AG04449 (cell line): ENCODE measurements at places on chromosomes 16 and 17.

GRCh38 chr17:65656390-65657250 is 95.2 kb upstream of the AXIN2 start:
- no peak for DNase-seq

- no peak for DNase-seq
These were observed 143.9 kb upstream of the HS3ST2 start for GRCh38 chr16:22670044-22670536.

- DNase-seq, result no peak
These were observed 23.0 kb downstream of the SKAP1 start for GRCh38 chr17:48406936-48407567.

DNA sequence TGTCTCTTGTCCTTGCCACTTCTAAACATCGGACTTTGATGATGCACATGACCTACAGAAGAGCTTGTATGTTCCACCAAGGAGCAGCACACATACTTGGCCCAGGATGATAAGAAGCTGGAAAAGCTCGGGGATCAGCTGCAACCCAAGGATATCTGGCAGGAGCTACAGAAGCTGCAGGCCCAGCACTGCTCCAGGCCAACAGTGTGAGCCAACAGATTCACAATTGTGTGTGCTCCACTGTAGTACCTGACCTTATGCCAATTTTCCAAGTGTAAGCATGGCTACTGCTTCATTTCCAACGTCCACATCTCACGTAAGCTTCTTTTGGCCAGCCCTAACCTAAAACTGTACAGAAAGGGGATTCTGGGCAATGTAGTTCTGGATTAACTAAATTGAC is 83.4 kb downstream of the COX10 start:
- no peak for DNase-seq

GRCh38 chr17:77492446-77493237 is 351.9 kb downstream of the SEC14L1 start:
- no peak for DNase-seq

DNA sequence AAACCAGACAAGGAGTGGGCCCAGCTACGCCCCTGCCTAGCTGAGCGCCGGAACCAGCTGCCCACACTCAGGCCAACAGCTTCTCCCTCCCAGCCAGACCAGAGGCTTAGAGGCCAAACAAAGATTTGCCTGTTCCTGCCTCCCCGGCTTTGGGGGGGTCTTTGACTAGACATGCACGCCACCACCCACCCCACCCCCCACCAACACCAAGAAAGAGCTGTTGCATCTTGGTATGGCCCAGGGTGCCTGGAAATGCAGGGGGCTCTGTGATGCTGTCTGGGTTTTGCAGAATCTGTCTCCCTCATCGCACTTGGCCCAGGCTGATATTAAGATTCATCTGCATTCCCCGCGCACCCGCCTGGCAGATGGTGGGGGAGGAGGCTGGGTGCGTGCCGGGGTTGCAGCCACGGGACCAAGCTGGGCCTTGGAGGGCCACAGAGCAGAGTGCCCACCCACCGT is 1.3 kb upstream of the NXPH3 start:
- no peak for DNase-seq

- DNase-seq, result no peak
These were observed 4.1 kb upstream of the MED24 start for GRCh38 chr17:40058186-40058784.

- DNase-seq, result no peak
These were observed 13.6 kb downstream of the CEP95 start for GRCh38 chr17:64520359-64520758.

GRCh38 chr17:7419819-7420610 is at the start of gene SPEM1:
TSS of gene SPEM1 (plus strand) at chr17:7420324. CDS start at chr17:7420385, 61 bp downstream.
- no peak for DNase-seq

DNA sequence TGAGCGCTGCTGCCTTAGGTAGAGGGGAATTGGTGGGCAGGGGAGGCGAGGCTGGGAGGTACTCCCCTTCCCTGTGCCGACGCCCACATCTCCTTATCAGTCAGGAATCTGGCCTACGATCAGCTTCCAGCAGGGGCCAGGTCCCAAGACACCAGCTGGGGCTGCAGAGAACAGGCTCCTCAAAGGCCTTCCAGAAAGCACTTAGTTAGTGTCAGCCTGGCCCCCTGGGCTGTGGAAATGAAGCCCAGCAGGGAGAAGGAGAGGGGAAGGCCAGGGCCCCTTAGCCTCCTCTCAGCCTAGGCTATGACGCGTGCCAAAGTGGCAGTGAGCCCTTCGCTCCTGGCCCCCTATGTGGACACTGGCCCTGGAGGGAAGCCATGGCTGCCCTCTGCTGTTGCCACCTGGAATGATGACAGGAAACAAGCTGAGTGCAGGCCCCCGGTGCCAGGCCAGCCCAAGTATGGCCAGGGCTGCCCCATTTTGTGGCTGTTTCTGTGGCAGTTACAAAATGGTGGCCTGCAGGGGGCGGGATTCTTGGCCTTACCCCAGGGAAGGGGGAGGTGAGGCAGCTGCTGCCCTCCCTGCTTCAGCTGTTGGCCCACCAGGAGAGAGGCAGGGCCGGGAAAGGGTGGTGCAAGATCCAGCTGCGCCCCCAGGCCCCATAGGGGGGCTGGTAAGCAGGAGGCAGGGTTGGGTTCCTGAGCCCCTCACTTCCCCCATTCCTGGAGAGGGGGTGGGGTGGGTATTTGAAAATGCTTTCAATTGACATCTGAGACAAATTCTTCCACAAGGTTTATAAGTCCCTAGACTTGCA is 11.3 kb downstream of the TBX4 start:
- no peak for DNase-seq

- no peak for DNase-seq
These were observed 14.3 kb downstream of the JUP start for GRCh38 chr17:41772218-41772585.

- no peak for DNase-seq
These were observed 43.3 kb upstream of the CDH13 start for GRCh38 chr16:82583422-82583821.

DNA sequence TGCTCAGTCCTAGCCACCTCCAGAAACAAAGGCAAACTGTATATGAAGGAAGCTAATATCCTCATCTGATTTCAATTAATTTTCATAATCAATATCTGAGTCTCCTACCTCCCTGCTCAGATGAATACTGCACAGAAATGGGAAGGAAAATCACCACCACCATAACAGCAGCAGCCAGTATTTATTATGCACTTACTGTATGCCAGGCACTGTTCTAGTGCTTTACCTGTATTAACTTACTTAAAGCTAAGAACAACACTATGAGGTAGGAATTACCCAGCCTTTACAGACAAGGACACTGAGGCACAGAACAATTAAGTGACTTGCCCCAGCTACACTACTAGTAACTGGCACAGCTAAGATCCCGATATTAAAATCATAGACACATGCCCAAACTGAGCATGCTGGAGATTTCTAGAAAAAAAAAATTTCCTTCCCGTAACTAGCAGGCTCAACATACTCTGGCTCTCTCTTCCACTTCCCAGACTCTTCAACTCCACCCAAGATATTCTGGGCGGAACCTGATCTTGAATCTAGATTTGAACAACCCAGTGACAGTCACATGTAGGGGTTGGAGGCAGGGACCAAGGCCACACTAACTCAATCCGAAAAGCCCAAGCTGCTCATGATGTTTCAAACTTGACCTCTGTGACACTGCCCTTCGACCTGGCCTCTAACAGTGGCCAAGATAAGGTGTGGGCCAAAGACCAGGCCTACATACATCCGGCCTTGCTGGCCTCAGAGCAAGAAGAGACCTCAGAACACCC is 3.9 kb downstream of the TRIM25 start:
- no peak for DNase-seq

GRCh38 chr16:83305092-83305491 is 502.7 kb upstream of the HSBP1 start:
- peak; percentile 83 for DNase-seq

DNA sequence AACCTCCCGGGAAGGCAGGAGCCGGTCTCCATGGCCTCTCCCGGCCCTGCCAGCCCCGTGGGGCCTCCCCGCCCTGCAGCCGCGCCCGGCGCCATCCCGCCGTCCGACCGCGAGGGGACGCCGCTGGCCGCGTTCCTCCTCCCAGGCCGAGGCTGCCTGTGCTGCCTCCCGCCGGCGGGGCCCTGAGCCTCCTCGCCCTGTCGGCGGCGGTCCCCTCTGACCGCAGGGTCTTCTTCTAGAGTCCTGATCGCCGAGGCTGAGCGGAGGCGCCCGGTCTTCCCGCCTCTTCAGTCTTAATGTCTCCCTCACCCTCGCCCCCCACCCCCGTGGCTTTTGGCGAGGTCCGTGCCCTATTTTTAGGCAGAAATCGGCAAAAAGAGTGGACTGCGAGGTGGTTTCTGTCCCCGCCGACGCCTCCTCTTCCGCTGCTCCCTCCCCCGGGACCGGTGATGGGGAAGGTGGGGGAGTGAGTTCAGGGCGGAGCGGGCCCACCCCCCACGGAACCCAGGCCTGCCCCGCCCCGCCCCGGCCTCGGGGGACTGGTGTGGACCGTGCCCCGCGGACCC is 794 bp upstream of the CPNE7 start:
- no peak for DNase-seq

- DNase-seq, result no peak
These were observed 643.5 kb upstream of the SOX9 start for GRCh38 chr17:71477356-71477755.

GRCh38 chr17:1793447-1793806 is 31.6 kb downstream of the SERPINF1 start:
- no peak for DNase-seq

DNA sequence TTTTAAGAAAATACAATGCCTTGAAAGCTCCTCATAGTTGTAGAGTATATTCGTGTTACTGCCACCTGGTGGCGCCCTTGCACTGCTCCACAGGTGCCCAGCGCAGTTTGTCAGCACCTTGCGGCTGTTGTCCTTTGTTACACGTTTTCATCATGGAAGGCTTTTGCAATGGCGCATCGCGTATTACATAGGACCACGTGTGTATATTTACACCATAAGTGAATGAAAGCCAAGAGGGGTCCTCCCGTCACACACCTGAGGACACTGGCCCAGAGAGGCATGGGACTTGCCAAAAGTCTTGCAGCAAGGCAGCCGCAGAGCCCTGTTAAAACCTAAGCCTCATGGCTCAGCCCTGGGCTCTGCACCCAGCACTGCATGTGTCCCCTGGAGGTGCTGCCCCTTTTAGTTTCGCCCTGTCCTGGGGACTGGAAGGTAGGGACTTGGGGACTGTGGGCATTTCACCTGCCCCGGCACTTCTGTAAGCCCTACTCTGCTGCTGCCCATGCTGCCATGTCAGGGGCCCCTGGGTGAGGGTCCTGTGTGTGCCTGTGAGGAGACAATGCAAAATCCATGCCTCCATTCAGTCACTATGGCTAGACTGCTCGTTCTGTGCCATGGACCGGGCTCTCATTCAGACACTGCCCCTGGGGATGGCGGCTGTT is 24.3 kb downstream of the POLR3E start:
- DNase-seq, result no peak

DNA sequence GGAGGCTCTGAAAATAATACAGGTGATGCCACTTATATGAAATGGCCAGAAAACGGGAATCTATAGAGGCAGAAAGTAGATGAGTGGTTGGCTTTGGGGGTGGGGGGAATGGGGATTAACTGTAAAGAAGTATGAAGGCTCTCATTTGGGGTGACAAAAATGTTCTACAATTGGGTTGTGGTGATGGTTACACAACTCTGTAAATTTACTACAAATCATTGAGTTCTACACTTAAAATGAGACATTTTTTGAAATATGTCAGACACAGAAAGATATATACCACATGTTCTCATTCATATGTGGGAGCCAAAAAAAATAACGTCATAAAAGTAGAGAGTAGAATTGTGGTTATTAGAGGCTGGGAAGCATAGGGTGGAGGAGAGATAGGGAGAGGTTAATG is 25.7 kb downstream of the ARHGAP17 start:
- DNase-seq, result no peak

DNA sequence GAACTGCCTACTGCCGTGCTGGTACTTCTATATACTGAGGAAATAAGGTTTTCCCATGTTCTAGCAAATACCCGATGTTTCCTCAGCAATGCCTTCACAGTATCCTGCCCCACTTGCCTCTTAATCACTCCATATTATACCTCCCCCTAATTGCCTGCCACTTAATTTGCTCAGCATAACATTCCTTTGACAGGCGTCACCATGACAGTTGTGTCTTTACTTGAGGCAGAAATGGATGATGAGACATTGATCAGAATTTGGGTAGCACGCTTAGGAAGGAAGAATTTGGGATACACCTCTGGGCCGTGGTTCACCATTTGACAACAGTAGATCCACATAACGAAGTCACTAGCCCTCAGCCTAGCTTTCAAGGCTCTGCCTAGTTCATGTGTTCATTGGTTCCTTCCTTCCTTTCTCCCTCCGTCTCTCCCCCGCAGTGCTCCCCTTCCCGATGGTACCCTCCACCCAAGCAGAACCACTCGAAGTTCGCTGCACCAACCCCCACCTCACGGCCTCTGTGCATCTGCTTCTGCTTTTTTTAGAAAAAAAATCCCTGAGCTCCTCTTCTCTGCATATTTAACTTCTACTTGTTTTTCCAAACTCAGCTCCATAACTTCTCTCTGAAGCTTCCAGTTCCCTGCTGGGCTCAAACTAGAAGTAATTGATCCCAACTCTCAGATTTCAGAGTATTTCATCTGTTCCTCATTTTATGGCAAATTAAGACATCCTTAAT is 19.4 kb downstream of the IQCK start:
- DNase-seq, result no peak

- DNase-seq, result no peak
These were observed 56.4 kb downstream of the VMP1 start for GRCh38 chr17:59763861-59764260.

- DNase-seq, result no peak
These were observed 599.3 kb upstream of the PSMD7 start for GRCh38 chr16:73697336-73697735.

DNA sequence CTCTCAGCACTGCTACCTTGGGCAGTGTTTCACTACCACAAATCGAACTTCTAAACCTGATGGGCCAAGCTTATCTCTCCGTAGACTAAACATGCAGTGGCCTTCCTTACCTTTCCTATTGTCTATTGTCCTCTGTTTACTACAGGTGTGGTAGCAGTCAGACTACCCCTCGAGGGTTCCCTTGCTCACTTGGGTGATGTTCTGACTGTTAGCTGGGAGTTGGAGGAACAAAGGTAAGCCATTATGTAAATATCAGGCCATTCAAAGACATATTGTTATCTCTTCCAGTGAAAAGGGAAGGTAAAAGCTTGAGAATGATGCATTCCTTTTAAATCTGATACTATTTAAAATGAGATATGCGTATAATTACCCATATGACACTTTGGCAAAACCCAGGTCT is 828.3 kb upstream of the EEF2KMT start:
- no peak for DNase-seq

DNA sequence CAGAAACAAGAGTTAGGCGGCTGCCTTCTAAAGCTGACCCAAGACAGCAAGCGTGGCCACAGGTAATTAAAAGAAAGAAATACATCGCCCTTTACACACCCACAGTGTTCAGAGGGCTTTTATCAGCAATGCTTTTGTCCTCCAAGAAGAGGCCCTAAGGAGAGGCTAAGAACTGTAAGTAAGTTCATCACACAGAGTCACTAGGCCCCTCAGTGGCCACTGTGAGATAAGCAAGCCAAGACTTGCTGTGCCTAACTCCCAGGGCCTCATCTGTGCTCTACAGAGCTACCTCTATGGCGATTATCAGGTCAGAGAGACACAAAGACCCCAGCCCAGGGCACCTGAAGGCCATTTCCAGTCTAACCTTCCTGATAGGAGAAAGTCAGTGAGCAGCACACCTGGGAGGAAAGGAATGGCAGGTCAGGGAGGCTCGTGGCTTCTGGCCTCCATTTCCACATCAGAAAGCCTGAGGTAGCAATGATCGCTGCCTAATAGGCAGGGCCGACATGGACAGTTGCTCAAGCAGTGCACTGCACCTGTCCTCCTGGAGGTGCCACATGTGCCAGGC is 545.2 kb upstream of the CDH11 start:
- DNase-seq, result peak; percentile 5
